ENCODE measurements at places on chromosomes 6 and 20.

DNA sequence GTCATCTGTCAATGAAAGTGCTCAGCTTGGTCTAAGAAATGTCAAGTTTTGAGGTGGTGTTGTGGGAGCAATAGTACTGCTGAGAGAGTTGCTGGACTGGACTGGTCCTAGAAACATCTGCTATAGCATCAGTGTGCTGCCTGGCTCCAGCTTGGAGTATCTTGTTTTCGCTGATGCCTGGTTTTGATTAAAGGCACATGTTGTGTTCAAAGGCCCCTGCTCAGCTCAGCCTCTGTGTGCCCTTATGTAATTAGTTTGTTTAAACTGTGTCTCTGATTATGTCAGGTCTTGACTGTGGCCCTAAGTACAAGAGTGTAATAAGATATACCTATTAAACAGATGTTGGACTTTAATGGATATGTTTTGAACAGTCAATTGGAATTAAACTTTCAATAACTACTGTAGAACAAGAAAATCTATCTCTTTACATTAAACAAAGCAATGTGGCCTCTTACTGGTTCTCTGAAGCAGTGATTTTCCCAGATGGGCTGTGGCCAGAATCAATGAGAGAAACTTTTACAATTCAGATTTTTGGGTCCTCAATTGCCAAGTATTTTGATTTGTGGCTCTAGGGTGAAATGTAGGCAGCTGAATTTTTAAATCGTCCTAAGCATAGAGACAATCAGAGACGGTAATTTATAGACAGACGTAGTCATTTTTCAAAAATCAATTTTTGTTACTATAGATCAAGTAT is 668.2 kb downstream of the DHX35 start:
- no peak for DNase-seq

DNA sequence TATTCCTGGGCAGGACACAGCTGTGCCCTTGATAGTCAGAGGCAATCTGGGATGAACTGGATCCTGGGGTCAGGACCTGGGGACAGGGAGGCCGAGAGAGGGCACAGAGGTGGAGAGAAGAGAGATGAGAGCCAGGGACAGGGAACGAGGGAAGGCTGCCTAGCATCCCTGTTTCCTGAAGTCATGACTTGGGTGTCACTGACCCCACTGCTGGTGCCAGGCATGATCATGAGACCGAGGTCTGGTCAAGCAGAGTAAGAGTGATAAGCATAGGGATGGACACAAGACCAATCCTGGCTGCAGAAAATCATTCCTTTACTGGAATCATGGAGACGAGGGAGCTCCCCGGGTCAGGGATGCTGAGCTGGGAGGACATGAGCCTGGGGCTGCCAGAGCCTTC is 36.1 kb downstream of the FAM110A start:
- no peak for DNase-seq

- no peak for DNase-seq
Observed at GRCh38 chr20:12053353-12053752, 135.7 kb downstream of the BTBD3 start.

DNA sequence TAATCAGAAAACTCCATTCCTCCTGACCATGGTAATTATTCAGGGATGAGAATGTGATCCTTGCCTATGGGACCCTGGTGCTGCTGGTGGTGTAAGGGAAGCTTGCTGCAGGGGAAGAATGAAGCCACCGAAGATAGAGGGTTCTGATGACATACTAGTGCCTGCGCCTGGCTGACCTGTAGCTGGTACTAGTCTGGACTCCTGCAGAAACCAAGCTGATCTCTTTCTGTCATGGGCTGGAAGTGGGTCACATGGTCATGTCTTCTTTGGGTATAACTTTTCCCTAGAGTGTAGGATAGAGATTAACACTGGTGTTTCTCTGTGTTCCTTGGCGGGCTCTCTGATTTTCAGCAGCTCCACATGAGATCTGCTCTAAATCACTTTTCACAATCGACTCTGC is 8.6 kb upstream of the SLC4A11 start:
- DNase-seq = no peak

GRCh38 chr20:23003881-23004460 is 31.1 kb upstream of the SSTR4 start:
- no peak for DNase-seq

GRCh38 chr6:10791673-10792072 is 44.1 kb downstream of the TMEM14B start:
- no peak for DNase-seq

GRCh38 chr6:136526196-136526930 is 23.9 kb downstream of the MAP7 start:
- DNase-seq = no peak

DNA sequence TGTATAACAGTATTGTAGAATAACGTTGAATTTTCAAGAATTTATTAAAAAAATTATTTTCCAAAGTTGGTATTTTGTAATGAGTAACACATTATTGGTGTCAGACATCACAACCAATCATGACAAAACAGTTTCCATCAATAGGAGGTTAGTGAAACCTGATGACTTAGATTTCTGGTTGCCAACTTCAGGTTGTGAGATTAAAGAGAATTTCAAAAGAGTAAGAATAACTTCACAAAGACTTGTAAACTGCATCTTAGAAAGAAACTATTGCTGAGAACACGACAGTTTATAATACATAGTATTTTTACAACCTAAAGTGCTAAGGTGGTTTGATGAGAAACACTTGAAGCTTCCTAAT is 159.2 kb upstream of the ARG1 start:
- no peak for DNase-seq

DNA sequence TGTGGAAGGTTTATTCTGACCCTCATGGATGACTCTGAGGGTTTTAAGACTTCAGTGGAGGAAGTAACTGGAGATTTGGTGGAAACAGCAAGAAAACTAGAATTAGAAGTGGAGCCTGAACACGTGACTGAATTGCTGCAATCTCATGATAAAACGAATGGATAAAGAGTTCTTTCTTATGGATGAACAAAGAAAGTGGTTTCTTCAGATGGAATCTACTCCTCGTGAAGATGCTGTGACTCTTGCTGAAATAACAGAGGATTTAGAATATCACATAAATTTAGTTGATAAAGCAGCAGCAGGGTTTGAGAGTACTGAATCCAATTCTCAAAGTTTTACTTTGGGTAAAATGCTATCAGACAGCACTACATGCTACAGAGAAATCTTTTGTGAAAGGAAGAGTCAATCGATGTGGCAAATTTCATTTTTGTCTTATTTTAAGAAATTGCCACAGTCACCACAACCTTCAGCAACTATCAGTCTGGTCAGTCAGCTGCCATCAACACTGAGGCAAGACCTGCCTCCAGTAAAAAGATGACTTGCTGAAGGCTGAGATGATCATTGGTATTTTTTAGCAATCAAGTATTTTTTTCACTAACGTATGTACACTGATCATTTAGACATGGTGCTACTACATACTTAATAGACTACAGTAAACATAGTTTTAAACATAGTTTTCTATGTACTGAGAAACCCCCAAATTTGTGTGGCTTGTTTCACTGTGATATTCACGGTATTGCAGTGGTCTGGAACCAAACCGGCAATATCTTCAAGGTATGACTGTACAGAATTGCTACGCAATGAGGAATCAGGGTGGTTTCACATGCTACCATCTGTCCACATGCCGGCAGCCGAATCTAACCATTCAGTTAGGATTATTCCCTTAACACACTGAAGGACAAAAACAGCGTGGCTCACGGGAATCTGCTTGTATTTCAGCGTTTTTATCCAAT is 149.0 kb downstream of the MYB start:
- no peak for DNase-seq

Measured in activated T-helper 9 cell treated with anti-CD3 and anti-CD28 coated beads, Interleukin-2, amount 50 U/mL, for 16 hours (primary cell).